Osteocyte (in vitro differentiated cells): ENCODE measurements at places on chromosomes 1 and 21. TPM values are rescaled to one million over a fixed set of nuclear protein-coding genes. Genes with fewer than 3 reads are reported as not detected.

Gene ZMYM4
- total RNA-seq = 58.3 and 65.9 TPM in 2 replicates

Gene CCDC30
- 3.3 and 4.1 TPM in 2 replicates for total RNA-seq

Gene PRELP
- total RNA-seq = 0.94 and 1.0 TPM in 2 replicates

Gene TMOD4
- 2.8 TPM in 1 of 2 replicates, not detected in the other for total RNA-seq

Gene PTPN22
- total RNA-seq = not detected in 2 replicates

Gene TBX15
- 3.1 and 4.3 TPM in 2 replicates for total RNA-seq

Gene TMEM125
- not detected in 2 replicates for total RNA-seq

Gene DBT
- total RNA-seq = 13.0 and 15.7 TPM in 2 replicates

Gene RSPO1
- total RNA-seq = not detected in 2 replicates

Gene TRIM63
- total RNA-seq = 0.21 TPM in 1 of 2 replicates, not detected in the other

Gene SPRR5
- not detected in 2 replicates for total RNA-seq

Gene FBXO44
- 27.7 and 29.6 TPM in 2 replicates for total RNA-seq

Gene CHTOP
- total RNA-seq = 74.3 and 75.2 TPM in 2 replicates

Gene ZSWIM5
- total RNA-seq = 0.57 and 0.73 TPM in 2 replicates

Gene PPIAL4G
- not detected in 2 replicates for total RNA-seq

Gene ELK4
- total RNA-seq = 46.4 and 50.4 TPM in 2 replicates
